Hindlimb muscle (tissue), 1 donor: ENCODE measurements at places on chromosomes 11 and 22. TPM values are rescaled to one million over a fixed set of nuclear protein-coding genes. Genes with fewer than 3 reads are reported as not detected.

DNA sequence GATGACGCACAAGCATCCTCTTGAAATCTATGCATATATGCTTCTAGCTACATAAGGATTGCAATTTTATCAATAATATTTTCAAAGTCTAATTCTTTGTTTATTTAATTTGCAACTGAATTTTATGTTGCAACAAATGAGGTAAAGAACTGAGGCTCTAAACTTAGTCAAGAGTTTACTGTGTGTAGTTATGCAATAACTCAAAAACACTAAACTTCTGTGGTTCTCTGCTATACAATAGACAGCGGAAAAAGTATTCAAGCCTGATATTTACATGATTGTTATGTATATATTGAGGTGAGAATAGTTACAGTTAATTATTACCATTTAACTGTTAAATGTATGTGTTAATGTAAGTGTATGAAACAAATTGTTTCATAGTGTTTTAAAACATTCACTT, 32.9 kb downstream of the MSANTD4 start:
- no peak for DNase-seq

DNA sequence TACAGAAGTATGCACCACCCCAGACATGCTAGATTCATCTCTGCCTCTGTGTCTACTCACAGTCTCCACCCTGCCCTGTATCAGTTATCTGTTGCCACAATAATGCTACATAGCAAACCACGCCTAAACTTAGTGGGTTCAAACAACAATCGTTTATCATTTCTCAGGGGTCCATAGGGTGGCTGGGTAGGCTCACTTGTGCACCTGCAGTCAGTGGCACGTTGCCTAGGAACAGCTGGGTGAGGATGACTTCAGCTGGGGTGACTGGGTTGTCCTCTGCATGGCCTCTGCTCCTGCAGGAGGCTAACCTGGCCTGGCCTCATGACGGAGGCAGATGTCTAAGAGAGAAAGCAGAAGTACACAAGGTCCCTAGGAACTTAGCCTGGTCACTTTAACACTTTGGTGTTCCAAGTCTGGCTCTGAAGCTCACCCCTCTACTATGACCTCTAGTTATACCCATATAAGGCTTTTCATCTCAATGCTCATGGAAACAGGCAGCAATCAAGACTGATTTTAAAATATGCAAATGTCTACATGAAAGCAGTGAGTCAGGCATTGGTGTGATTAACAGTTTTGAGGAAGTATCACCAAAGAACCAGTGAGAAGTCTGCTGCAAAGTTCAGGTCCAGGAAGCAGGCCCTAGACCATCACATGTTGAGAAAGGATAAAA, 10.7 kb downstream of the OLFML1 start:
- DNase-seq, result no peak

DNA sequence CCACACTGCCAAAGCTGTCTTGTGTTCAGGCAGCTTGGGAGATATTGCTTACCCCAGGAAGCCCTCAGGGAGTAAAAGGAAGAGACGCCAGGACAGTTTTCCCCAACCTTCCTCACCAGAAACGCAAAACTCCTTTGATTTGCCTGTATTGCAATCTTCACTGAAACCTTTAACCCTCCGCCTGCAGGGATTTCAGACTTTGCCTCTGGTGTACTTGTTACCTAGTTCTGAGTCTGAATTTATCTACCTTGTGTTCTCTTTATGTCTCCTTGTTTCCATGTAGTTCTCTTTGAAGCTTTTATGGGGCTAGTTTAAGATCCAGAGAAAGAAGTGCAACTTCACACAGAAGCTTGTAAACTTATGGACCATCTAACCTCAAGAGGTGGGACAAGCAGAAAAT, 154.2 kb downstream of the DSCAML1 start:
- no peak for DNase-seq

GRCh38 chr11:103878646-103879045, 157.8 kb upstream of the DDI1 start:
- no peak for DNase-seq

DNA sequence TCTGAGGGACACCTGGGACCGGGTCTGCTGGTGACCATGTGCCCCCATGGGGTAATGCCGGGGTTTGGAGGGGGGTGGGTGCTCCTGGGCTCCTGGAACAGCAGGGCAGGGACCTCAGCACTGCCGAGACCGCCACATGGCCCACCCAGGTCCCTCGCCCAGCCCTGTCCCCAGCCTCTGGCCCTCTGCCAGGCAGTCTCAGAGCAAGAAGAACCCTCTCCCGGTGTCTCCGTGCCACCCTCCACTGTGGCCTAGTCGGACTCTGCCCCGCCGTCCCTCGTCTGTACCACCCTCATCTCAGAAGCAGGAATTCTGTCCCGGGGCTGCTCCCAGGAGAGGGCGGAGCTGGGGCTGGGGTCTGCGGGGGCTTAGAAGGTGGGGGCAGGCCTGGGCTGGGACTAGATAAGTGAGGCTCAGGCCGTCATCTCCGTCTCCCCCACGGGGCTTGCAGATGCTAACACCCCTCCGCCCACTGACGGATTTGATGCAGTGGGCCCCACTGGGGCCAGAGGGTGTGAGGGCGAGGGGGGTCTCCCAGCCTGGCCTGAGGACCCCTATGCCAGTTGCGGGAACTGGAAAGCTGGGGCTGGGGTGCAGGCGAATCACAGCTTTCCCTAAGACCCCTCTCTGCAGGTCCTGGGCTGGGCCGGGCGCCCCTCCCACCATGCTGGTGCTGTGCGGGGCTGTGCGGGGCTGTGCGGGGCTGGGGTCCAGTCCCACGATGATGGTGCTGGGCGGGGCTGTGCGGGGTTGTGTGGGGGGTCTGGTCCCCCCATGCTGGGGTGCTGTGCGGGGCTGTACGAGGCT, 1.1 kb downstream of the MUC5AC start:
- no peak for DNase-seq

- DNase-seq, result no peak
Observed at GRCh38 chr11:27558401-27558800, 51.8 kb upstream of the LIN7C start.

GRCh38 chr11:95306123-95306522, 75.1 kb upstream of the SESN3 start:
- no peak for DNase-seq

DNA sequence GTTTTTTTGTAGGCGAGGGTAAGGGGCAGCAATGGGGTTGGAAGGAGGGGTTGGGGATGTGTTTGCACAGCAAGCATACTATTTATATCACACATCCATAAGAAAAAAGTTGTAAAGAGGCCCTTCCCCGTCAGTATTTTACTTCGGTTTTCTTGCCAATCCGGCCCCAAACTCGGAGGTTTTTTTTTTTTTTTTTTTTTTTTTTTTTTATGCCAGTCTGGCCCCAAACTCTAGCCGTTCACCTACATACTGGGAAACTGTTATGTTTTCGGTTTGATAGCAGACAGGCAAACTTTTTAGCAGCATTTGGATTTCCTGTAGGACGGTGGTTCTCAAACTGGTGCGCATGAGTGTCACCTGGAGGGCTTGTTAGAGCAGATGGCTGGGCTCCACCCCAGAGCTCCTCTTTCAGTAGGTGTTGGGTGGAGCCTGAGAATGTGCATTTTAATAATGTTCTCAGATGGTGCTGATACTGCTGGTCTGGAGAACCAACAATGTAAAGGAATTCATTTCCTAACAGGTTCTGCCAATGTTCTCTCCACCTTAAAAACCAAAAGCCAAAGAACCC, 76.5 kb upstream of the ZBED5 start:
- no peak for DNase-seq

- no peak for DNase-seq
Observed at GRCh38 chr11:77276271-77276670, 25.2 kb downstream of the GDPD4 start.

- DNase-seq, result no peak
Observed at GRCh38 chr11:70581991-70582885, 183.9 kb downstream of the CTTN start.

DNA sequence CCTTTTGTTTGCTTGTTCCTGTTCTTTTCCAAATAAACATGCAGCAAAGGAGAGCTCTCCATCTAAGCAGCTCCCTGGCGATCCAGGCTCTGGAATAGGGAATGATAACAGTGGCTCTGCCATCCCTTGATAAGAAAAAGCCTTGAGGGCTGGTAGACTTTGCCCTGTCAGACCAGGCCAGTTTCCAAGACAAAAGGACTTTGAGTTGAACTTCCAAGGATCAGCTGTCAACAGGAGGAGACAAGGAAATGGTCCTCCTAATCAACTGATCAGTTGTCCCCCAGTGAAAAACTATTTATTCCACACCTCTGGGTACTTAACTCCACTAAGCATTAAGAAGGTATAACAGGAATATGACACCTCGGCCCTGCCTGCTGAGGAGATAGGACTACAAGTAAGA, 127.8 kb downstream of the PARVA start:
- no peak for DNase-seq

- DNase-seq, result no peak
Observed at GRCh38 chr22:22818861-22819855, 68.5 kb upstream of the IGLL5 start.

DNA sequence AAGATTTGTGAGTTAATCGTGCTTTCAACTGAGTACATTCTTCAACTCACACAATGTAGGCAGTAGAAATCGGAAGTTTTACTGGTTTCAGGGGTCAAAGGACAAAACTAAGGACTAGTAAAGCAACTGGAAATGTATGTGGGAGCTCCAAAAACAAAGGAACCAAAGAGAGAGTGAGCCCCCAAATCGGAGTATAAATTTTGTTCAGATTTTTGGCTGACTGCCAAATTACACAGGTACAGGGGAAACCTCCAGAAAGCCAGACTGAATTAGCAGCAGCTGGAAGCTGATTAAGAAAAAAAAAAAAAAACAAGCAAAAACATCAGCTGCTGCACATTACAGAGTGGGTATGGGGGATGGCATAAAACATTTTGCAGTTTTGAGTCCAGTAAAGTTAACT, 75.2 kb upstream of the GNAZ start:
- DNase-seq, result no peak

DNA sequence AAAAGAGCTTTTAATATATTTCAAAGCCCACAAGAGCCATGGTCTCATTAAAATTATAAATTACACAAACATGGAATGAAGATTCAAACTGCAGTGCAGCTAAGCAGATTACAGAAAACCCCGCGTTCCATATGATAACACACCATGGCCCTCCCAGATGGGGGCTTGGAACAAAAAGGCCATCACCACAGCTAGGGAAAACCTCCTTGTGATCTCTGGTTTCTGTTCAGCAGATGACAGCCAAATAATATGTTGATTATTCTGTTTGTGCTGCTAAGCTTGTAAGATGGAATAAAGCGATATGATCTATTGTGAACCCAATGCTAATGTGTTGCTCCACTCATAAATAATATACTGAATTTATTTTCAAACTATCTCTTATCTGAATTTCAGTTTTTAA, 28.5 kb downstream of the IMMP1L start:
- no peak for DNase-seq

LRRC32 gene
- polyA plus RNA-seq, result 32.8 TPM
